Small intestine (tissue), 16 donors: ENCODE measurements at places on chromosomes 2 and 18. TPM values are rescaled to one million over a fixed set of nuclear protein-coding genes. Genes with fewer than 3 reads are reported as not detected.

ZNF519 gene
- polyA plus RNA-seq: under 0.01 TPM

C2orf72 gene
- polyA plus RNA-seq: 17.4 TPM

DLGAP1 gene
- polyA plus RNA-seq: not detected

CAVIN2 gene
- 8.1 TPM for polyA plus RNA-seq

GRCh38 chr18:9469685-9470084 lies 5.6 kb upstream of the RALBP1 start:
- no peak for DNase-seq

DNA sequence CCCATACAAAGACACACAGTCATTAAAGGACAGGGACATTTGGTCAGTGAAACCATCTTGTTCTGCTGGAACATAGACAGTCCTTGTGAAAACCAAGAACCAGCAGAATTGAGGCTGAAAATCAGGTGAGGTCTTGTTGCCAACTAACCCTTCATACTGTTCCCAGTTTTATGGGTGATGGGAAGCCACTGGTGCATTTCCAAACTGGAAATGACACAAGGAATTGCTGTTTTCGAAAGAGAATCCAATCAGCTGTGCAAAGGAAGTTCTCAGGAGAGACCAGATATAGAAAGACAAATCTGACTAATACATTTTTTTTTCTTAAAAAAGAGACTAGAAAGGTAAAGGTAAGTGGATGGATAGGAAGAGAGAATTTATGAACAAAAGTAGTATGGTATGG lies 948.2 kb downstream of the TSN start:
- no peak for DNase-seq

DNA sequence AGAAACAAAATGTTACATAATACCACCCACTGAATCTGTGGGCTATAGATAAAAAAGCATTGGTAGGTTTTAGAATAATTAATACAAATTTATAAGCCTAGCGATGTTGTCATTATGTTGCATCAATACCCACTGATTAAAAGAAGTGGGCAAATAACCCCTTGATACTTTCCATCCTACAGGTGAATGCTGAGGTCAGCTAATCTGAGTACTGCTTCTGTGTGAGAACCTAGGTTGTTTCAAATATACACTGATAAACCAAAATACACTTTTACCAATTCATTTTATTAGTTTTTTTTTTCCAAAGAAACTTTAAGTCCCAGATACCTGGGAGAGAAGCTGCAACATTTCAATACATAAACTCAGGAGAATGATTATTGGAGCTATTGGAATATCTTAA lies 948.6 kb downstream of the LRP1B start:
- DNase-seq: no peak

DNA sequence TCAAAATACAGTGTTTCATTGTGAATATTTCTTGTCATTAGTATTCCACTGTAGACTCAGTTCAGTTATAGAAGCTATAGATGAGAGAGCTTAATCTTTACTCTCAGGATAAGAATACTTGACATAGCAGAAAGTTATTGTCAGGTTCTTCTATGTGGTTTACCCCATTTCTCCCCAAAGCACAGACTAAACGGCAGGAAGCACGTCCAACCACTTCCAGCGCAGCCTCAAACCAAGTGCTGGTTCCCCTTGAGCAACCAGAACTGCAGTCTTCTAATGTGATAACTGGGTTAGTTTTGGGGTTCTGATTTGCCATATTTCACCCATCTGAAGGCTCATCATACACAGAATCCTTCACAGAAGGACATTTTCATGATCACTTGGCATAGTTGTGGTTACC lies 324.7 kb downstream of the SLC8A1 start:
- no peak for DNase-seq
